Upper lobe of right lung (tissue), 1 donor: ENCODE measurements at places on chromosomes 3 and 15.

DNA sequence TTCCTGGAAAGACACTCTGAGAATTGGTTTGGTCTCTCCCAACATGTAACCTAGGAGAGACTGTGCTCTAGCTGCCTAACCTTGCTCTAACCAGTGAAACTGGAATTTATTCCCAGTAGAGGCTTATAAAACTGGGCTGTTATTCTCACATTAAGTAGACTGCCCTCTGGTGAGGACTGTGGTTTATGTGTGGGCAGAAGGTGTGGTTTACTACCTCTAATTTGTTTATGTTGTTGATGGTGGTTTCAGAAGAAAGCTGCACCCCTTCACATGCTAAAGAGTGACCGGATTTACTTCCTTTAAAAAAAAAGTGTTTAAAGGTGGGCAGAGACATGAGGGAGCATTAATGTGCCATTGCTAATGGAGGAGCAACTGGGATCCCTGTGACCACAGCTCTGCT is 273.2 kb downstream of the MECOM start:
- DNase-seq, result no peak

DNA sequence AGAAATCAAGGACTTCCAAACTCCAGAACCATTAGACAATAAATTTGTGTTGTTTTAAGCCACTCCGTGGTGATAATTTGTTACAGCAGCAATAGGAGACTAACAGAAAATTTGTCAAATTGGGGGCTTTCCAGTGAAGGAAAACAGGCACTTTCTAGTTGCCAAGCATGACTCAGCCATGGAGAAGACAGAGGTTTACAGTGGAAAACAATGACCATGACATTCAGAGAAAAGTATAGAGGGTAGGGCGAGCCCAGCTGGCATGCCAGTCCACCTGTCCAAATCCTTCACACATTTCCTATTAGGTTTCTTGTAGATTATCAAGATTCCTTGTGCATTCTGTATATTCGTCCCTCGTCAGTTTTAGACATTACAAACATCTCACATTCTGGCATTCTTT is 24.9 kb downstream of the SLCO2A1 start:
- DNase-seq, result no peak

DNA sequence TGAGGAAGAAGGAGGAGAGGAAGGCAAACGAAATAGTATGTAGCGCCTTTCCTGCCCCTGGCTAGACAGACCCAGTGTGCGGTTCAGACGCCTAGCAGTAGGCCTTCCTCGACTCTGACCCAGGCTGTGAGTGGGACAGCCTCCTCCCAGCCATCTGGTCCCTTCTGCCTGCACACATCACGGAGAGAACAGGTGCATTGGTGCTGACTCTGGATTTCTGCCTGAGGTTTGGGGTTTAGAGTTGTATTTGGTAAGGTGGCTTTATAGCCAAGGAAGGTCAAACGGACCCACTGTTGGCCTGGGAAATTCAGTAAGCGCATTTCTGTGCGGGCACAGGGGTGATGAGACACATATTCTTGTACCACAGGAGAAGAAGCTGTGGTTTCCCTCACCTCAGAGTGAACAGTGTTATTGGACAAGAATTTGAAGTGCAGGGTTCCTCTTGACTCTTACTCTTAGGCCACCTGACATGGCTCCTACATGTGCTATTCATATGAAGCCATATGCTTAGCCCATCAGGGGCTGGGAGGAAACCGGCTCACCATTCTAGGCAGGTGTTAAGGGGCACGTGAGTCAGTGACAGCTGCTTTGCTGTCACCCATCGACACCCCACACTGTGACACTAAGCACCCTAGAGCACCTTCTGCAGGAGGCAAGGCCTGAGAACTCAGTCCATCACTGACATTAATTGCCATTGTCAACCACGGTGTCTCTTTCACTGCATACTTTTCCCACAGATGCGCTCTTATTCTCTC is 143.3 kb downstream of the CHDH start:
- no peak for DNase-seq

DNA sequence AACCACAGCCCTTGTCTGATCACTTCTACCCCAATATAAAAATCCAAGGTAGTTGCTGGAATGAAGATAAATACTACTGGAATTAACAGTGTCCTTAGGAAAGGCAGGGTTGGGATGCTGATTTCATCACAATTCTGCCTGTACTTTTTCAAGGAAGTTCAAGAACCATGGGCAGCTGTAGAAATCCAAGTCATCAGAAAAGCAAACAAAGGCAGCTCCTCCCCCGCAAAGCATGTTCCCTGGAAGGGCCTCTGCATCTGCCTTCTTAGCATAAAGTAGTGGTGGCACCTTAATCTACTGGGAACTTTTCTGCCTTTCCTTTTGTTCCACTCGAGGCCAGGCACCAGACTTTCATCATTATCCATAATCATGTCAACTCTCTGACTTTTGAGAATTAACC is 54.4 kb downstream of the ERC2 start:
- no peak for DNase-seq

- DNase-seq, result no peak
Observed at GRCh38 chr3:192906940-192907339, 10.7 kb downstream of the MB21D2 start.

- no peak for DNase-seq
Observed at GRCh38 chr3:140595295-140595694, 82.6 kb upstream of the TRIM42 start.

GRCh38 chr3:133663569-133664313 is 2.0 kb upstream of the TOPBP1 start:
- DNase-seq, result no peak

GRCh38 chr15:64026591-64026990 is 19.7 kb downstream of the DAPK2 start:
- no peak for DNase-seq

DNA sequence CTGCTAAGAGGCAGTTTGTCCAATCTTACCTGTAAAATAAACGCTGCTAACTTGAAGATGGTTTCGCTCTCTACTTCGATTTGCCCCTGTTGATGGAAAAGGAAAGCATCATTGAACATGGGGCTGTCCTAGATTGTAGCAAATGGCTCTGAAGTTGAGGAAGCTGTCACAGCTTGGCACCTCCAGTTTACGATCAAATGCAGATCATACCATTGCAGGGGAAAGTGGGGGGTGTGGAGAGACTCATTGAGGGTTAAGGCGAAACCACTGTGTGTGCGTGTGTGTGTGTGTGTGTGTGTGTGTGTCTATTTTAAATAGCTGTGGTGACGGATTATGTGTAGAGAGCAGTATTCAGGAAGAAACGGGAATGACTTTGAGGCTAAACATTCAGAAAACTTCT is 127.6 kb upstream of the LMOD3 start:
- no peak for DNase-seq

GRCh38 chr3:156388497-156389448 is 166.1 kb downstream of the SSR3 start:
- no peak for DNase-seq

GRCh38 chr15:85760531-85761371 is 34.0 kb downstream of the KLHL25 start:
- no peak for DNase-seq

- DNase-seq, result no peak
Observed at GRCh38 chr3:88810455-88810854, 297.0 kb upstream of the EPHA3 start.

DNA sequence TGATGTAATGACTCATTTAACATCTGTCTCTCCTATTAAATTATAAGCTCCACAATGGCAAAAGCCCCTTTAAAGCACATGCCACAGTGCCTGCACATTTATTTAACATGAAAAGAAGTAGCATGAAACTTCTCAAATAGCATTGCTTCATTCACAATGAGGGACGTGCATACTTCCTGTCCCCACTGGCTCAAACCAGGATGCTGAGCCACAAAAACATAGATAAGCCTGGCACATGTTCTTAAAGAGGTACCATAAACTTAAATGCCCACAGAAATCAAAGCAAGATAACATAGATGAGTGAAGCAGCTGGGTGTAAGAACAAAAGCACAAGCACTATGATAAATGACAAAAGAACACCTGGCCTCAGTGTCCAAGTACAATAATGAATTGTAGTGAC is 3.8 kb downstream of the TP53BP1 start:
- no peak for DNase-seq
